ENCODE measurements at places on chromosomes 3 and 15. TPM values are rescaled to one million over a fixed set of nuclear protein-coding genes. Genes with fewer than 3 reads are reported as not detected.

DNA sequence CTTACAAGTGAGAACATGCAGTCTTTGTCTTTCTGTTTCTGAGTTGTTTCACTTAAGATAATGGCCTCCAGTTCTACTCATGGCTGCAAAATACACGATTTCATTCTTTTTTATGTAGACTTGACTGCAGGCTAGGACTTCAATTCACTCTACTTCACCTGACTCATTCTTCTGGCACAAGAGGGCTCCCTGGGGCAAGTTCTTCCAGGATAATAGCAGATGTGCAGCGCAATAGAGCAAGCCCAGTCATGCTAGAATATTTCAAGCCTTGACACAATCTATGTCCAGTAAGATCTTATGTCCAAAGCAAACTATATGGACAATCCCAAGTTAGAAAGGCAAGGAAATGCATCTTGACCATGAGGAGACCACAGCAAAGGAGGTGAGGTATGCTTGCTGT, 211.7 kb upstream of the GADL1 start:
- H3K36me3 ChIP-seq = peaks cover 6% of the 10 kb centered on the region
- H3K4me1 ChIP-seq = no peaks in the 10 kb centered on the region
- DNase-seq = no peak
- no peaks in the 10 kb centered on the region for H3K27me3 ChIP-seq

DNA sequence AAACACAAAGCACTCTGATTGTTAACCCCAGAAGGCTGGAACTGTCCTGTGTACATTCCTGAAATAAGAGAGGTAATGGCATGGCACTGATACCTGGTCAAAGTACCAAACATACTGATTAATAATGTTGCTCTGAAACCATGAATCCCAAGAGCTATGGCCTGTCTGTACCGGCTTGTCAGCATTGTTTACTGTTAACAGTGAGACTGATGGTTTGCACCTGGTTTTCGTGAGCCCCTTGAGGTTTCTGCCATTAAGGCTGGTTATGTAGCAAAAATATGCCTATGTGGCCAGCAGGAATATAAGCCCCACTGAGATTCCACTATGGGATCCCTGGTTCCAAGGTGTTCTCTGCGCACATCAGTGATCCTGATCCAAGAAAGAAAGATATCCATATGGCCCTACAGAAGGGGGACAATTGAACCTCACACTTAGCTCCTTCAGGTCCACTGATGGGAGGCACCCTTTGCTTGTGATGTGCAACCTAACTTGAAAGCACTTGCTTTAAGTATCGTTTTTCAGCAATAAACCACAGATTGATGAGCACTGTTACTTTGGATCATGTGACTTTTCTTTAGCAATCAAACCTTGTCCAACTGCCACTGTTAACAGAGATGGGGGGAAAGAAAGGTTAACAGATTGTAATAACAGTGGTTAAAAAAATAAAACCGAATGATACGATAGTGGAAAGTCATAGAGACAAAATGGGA, 65.2 kb downstream of the TBL1XR1 start:
- H3K36me3 ChIP-seq = peaks cover 4% of the 10 kb centered on the region
- peaks cover 25% of the 10 kb centered on the region for H3K4me1 ChIP-seq
- no peak overlapping the region for H3K4me3 ChIP-seq
- no peaks in the 10 kb centered on the region for H3K27me3 ChIP-seq

- H3K27me3 ChIP-seq = no peaks in the 10 kb centered on the region
- H3K36me3 ChIP-seq = no peaks in the 10 kb centered on the region
- no peak for DNase-seq
- no peaks in the 10 kb centered on the region for H3K4me1 ChIP-seq
- H3K4me3 ChIP-seq = no peak overlapping the region
- no peak overlapping the region for H3K27ac ChIP-seq
Observed at GRCh38 chr15:69417581-69417980, 3.4 kb downstream of the KIF23 start.

The DISP2 gene
- 44.3 TPM for total RNA-seq

GRCh38 chr3:50320853-50321335, 1.7 kb downstream of the HYAL2 start:
- peak overlapping the region; percentile 94 for H3K4me3 ChIP-seq
- peak overlapping the region; percentile 96 for H3K27ac ChIP-seq
- peaks cover 10% of the 10 kb centered on the region for H3K27me3 ChIP-seq

The COPS2 gene
- 71.8 TPM for total RNA-seq

GRCh38 chr3:111314181-111314873, 227.7 kb upstream of the CD96 start:
- H3K36me3 ChIP-seq = no peaks in the 10 kb centered on the region
- H3K4me1 ChIP-seq = peaks cover 6% of the 10 kb centered on the region
- peaks cover 2% of the 10 kb centered on the region for H3K27me3 ChIP-seq
- no peak overlapping the region for H3K27ac ChIP-seq
- H3K4me3 ChIP-seq = no peak overlapping the region
- DNase-seq = no peak

The MORC1 gene
- total RNA-seq = not detected

- H3K36me3 ChIP-seq = no peaks in the 10 kb centered on the region
- H3K4me1 ChIP-seq = peaks cover 11% of the 10 kb centered on the region
- H3K27me3 ChIP-seq = peaks cover 7% of the 10 kb centered on the region
- no peak for DNase-seq
Observed at GRCh38 chr15:45457220-45457619, 65.3 kb downstream of the SLC30A4 start.

DNA sequence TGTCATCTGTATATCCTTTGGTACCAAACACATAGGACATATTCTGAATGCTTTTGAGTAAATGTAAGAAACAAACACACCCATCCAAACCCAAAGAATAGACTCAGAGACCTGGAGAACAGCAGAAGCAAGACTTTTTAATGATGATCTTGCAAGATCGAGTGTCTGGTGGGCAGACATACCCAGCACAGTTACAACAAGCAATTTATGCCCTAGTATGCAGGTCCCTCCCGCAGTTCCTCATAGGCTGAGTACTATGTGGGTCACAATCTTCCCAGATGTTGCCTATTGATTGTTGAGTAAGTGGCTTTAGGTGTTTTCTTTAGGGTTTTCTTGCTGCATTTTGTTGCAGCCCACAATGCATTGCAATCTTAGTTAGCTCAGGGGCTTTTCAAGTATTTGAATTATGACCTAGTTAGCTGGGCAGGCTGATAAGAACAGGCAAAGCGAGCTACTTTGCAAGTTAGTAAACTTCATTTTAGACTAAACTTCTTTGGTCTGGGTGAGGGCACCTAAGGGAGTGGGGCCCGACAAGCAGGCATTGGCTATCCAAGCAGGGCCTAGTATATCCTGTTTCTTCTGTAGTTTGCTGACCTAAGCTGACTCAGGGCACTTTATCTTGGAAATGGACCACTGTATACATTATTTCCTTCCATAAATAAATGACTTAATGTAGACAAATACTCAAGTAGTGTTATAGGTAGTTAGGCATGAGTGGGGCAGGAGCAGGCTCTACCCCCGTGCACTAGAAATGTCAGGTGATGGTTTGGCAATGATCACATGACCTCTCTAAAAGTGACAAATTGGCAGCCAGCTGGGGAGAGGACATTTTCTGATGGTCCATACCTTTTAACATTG, 87.3 kb upstream of the LIPC start:
- no peak overlapping the region for H3K27ac ChIP-seq
- H3K4me1 ChIP-seq = no peaks in the 10 kb centered on the region
- H3K4me3 ChIP-seq = no peak overlapping the region
- H3K36me3 ChIP-seq = no peaks in the 10 kb centered on the region
- no peak for DNase-seq

DNA sequence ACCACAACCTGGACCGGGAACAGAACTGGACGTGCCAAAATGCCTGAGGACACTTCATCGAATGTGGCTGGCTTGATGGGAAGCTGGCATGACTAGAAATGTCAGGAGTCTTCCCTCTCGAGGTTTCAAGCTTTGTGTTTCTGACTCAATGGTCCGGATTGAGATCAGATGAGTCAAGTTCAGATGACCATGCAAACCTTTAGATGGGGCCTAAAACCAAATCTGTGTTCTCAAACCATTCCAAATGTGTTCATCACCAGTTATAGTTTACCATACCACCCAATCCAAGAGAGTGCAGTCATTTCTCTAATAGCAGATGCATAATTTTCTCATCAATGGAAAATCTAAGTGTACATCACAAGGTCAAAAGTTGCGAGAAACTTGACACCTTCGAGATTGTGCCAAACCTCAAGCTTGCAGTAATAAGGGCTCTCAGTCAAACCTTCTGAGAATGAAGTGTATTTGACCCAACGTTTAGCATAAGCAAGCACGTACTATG, 369.1 kb downstream of the RORA start:
- no peak for DNase-seq
- no peaks in the 10 kb centered on the region for H3K27me3 ChIP-seq
- no peak overlapping the region for H3K4me3 ChIP-seq

DNA sequence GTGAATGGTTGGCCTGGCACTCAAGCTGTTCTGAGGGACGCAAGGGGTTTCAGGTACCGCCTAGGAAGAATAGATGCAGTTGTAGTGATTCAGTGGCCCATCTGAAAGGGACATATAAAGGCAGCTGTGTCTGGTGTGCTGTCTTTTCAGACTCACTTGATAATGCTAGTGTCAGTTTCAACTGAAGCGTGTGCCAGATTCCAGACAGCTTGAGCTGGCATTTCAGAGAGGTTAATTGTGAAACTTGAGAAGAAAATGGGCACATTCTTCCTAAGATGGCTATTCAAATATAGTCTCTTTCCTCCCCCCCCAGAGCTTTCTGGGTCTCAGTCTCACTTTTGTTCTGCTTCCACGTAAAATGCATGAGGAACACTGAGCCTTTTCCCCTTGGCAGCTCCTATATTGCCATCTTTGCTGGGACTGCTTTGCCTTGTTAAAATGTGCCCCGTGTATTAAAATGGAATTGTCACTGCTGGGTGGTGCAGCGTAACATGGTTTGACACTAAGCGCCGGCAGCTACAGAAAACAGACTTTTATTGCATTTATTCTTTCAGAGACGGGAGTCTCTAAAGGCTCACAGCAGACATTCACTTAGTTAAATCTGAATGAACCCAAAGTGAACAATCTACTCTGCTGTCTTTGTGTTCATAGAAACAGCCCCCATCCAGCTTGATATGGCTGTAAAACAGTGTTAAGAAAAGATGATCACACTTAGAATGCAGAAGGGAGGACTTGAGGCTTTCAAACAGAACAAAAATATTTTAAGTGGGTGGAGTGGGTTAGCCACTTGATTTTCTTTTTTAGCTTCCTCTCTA, 478.7 kb downstream of the RBMS3 start:
- H3K27me3 ChIP-seq = no peaks in the 10 kb centered on the region
- H3K36me3 ChIP-seq = no peaks in the 10 kb centered on the region
- H3K4me3 ChIP-seq = peak overlapping the region; percentile 52
- peaks cover 38% of the 10 kb centered on the region for H3K4me1 ChIP-seq
- no peak for DNase-seq

- H3K27me3 ChIP-seq = peaks cover 11% of the 10 kb centered on the region
- peak overlapping the region; percentile 100 for H3K27ac ChIP-seq
- peaks cover 8% of the 10 kb centered on the region for H3K36me3 ChIP-seq
- no peak for DNase-seq
- peaks cover 6% of the 10 kb centered on the region for H3K4me1 ChIP-seq
- peak overlapping the region; percentile 97 for H3K4me3 ChIP-seq
Observed at GRCh38 chr3:9793161-9793781, 389 bp downstream of the ARPC4 start.

GRCh38 chr15:96354731-96355567, 24.4 kb downstream of the NR2F2 start:
- peaks cover 4% of the 10 kb centered on the region for H3K4me1 ChIP-seq
- peaks cover 31% of the 10 kb centered on the region for H3K27me3 ChIP-seq
- H3K4me3 ChIP-seq = no peak overlapping the region
- no peak for DNase-seq
- no peak overlapping the region for H3K27ac ChIP-seq

The NT5DC2 gene
- 308 TPM for total RNA-seq

- H3K4me1 ChIP-seq = peaks cover 52% of the 10 kb centered on the region
- peaks cover 12% of the 10 kb centered on the region for H3K27me3 ChIP-seq
- H3K4me3 ChIP-seq = peak overlapping the region; percentile 86
- H3K36me3 ChIP-seq = peaks cover 3% of the 10 kb centered on the region
Observed at GRCh38 chr3:141109751-141110150, 58.6 kb downstream of the SPSB4 start.

DNA sequence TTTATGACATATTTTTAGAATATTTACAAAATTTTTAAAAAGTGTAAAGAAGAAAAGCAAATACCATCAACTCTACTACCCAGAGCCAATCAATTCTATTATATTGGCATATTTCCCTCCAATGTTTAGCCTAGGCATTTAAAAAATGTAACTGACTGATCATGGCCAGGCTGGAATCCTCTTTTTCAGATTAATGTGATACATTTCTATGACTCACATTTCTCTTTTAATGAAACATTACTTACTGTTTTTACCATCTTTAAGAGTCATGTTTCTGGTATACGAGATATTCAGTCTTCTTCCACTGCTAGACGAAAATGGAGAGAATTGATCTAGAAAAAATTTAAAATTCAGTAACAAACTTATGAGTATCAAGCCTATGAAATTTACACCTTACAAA, 53.4 kb upstream of the DCUN1D1 start:
- no peak for DNase-seq
- H3K4me1 ChIP-seq = no peaks in the 10 kb centered on the region
- H3K4me3 ChIP-seq = no peak overlapping the region

DNA sequence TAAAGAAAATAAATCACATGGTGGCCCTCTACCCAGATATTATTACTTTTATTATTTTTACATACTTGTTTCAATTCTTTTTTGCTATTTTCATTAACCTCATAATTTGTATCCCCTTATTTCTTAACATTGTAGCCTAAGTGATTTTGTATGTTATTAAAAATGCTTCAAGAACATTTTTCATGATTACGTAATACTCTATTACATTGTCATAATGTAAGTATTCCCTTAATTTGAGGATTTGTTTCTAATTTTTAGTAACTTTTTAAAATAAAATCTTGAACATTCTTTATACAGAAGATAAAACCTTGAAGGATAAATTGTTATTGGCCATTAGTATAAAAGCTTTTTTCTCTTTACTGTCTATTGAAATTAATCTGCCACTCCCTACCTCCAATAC, 89.0 kb downstream of the DCUN1D1 start:
- no peak overlapping the region for H3K27ac ChIP-seq
- H3K4me1 ChIP-seq = no peaks in the 10 kb centered on the region
- no peak for DNase-seq
- H3K27me3 ChIP-seq = peaks cover 3% of the 10 kb centered on the region
- no peak overlapping the region for H3K4me3 ChIP-seq
- no peaks in the 10 kb centered on the region for H3K36me3 ChIP-seq

The MUSTN1 gene
- total RNA-seq = 3.5 TPM

The CYP19A1 gene
- total RNA-seq = not detected

The ZCWPW2 gene
- total RNA-seq = 0.49 TPM

GRCh38 chr3:66572938-66573710, 72.3 kb upstream of the LRIG1 start:
- H3K36me3 ChIP-seq = no peaks in the 10 kb centered on the region
- no peaks in the 10 kb centered on the region for H3K27me3 ChIP-seq
- H3K27ac ChIP-seq = no peak overlapping the region
- H3K4me3 ChIP-seq = no peak overlapping the region
- H3K4me1 ChIP-seq = peaks cover 2% of the 10 kb centered on the region
